Right atrium auricular region (tissue), 2 donors: ENCODE measurements at places on chromosomes 1 and 21. TPM values are rescaled to one million over a fixed set of nuclear protein-coding genes. Genes with fewer than 3 reads are reported as not detected.

The YOD1 gene
- 4.7 TPM for total RNA-seq

The VAV3 gene
- 2.0 TPM for total RNA-seq

The KCTD3 gene
- 14.3 TPM for total RNA-seq

The PCAT6 gene
- total RNA-seq = not detected

The THEM5 gene
- total RNA-seq = not detected

The FGGY gene
- total RNA-seq = 16.0 TPM

The TPTE gene
- total RNA-seq = not detected

The S100A1 gene
- 2,413 TPM for total RNA-seq

DNA sequence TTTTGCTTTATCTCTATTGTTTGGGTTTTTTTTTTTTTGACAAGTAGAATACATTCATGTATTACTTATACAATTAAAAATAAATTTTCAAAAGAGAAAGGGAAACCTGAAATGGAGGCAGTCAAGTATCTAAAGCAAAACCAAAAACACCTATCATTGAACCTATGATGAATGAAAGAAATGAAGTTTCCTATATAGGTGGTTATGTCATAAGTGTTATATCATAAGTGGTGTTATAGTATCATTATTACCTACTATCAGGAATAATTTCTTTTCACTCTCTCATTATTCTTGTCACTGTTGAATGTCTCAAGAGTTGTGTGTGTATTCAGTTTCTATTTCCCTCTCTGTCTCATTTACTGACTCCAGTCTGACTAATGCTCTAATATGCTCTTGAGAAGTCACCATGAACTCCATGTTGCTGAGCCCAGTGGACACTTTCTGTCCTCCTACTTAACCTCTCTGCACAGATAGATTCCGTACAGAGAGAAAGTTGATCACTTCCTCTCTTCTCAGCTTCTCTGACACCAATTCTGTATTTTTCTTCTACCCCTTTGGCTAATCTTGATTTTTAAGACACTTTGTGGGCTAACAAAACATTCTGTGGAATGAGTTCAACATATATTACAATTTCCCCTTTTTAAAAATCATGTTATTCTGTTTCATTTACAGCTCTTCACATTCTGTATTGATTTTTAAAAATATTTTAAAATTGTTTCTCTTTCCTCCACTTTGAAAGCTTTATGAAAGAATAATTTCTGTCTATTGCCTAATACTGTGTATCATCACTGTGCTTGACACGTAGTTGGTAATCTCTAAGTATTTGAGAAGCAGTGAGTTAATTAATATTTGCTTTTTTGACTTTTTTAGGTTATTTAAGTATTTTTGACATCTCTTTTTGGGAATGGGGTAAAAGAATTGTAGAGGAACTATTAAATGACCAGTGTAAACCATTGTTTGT, 50.1 kb downstream of the RASAL2 start:
- H3K27ac ChIP-seq = no peak overlapping the region
- no peaks in the 10 kb centered on the region for H3K27me3 ChIP-seq
- H3K4me1 ChIP-seq = no peaks in the 10 kb centered on the region
- no peak overlapping the region for H3K4me3 ChIP-seq
- no peak for DNase-seq

DNA sequence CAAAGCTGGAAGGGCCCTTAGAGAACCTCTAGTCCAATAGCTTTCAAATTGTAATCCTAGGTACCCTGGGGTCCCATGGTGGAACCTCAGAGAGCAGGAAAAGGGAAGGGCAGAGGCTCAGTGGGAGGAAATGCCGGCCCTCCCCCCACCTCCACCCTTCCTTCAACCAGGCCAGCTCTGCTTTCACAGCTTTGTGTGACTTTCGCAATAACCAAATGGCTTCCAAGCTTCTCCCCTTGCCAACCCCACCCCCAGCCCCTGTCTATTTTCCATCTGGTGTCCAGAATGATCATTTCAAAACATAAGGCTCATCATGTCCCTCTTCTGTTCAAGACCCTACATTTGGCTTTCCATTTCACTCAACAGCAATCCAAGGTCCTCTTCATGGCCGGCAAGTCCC, 74.4 kb downstream of the CD58 start:
- no peak overlapping the region for H3K4me3 ChIP-seq
- H3K27me3 ChIP-seq = no peaks in the 10 kb centered on the region
- H3K36me3 ChIP-seq = no peaks in the 10 kb centered on the region
- H3K4me1 ChIP-seq = peaks cover 22% of the 10 kb centered on the region

DNA sequence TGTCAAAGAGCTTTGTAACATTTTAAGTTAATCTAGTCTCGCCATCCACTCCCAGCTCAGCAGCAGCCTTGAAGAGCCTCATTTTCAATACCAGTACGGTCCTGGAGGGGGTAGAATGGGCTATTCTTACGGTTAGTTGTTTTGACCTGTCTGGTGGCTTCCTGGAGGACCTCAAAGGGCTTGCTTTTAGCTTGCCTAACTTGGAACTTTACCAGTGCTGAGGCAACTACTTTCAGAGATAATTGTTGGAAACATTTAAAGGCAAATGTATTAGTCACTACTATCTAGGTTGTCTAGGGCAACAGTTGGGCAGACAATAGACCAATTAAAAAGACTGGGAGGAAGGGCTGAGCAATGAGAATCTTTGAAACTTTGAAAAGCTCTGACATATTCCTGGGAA, 56.0 kb downstream of the TTLL7 start:
- H3K4me1 ChIP-seq = no peaks in the 10 kb centered on the region
- no peak for DNase-seq
- no peak overlapping the region for H3K27ac ChIP-seq
- no peaks in the 10 kb centered on the region for H3K36me3 ChIP-seq
- H3K27me3 ChIP-seq = no peaks in the 10 kb centered on the region

- H3K4me1 ChIP-seq = no peaks in the 10 kb centered on the region
- H3K27ac ChIP-seq = no peak overlapping the region
- no peak overlapping the region for H3K4me3 ChIP-seq
- no peaks in the 10 kb centered on the region for H3K27me3 ChIP-seq
These were observed 165.8 kb downstream of the GIPC2 start for GRCh38 chr1:78211483-78212092.

- no peaks in the 10 kb centered on the region for H3K36me3 ChIP-seq
- H3K4me1 ChIP-seq = no peaks in the 10 kb centered on the region
- DNase-seq = no peak
- H3K27ac ChIP-seq = no peak overlapping the region
- H3K4me3 ChIP-seq = no peak overlapping the region
These were observed 894.7 kb downstream of the ADGRL2 start for GRCh38 chr1:82695443-82695842.

DNA sequence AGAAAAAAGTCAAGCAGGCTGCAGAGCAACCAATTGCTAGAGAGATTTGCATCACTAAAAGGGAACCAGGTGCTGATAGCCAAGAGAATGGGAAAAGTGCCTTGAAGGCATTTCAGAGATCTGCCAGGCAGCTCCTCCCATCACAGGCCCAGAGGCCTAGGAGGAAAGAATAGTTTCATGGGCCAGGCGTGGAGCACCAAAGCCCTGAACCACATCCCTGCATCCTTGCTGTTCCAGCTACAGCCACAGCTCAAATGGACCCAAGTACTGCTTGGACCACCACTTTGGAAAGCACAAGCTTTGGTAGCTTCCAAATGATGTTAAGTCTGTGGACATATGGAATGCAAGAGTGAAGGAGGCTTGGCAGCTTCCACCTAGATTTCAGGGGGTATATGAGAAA, 29.7 kb upstream of the ZSWIM5 start:
- no peak overlapping the region for H3K4me3 ChIP-seq
- H3K27me3 ChIP-seq = no peaks in the 10 kb centered on the region
- H3K4me1 ChIP-seq = no peaks in the 10 kb centered on the region

GRCh38 chr1:70353601-70354331, 756 bp downstream of the ANKRD13C start:
- H3K4me3 ChIP-seq = peak overlapping the region; percentile 68
- H3K4me1 ChIP-seq = no peaks in the 10 kb centered on the region
- DNase-seq = no peak
- H3K36me3 ChIP-seq = no peaks in the 10 kb centered on the region

DNA sequence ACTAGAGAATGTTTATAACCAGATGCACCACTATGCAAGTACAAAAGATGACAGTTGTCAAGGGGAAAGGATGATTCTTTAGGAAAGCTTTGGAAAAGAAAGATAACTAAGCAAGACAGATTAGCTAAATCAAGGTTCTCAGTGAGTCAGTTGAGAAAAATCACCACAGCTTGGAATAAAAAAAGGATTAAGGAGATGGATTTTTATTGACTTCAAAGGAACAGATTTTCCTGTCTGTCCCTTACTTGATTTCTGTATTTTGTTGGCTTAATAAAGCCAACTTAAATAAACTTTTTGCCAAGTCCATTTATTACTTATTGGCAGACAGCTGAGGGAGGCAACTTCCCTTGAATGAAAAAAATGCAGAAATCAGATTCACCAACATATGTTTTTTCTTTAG, 93.9 kb downstream of the NR5A2 start:
- no peaks in the 10 kb centered on the region for H3K27me3 ChIP-seq
- H3K4me3 ChIP-seq = no peak overlapping the region
- DNase-seq = no peak
- H3K4me1 ChIP-seq = no peaks in the 10 kb centered on the region
- no peak overlapping the region for H3K27ac ChIP-seq

- H3K27me3 ChIP-seq = no peaks in the 10 kb centered on the region
- H3K27ac ChIP-seq = no peak overlapping the region
- H3K4me3 ChIP-seq = no peak overlapping the region
- no peaks in the 10 kb centered on the region for H3K36me3 ChIP-seq
- peaks cover 77% of the 10 kb centered on the region for H3K4me1 ChIP-seq
These were observed 68.6 kb downstream of the SIPA1L2 start for GRCh38 chr1:232561381-232561780.

- H3K27ac ChIP-seq = no peak overlapping the region
- H3K27me3 ChIP-seq = no peaks in the 10 kb centered on the region
- H3K4me1 ChIP-seq = no peaks in the 10 kb centered on the region
- no peak overlapping the region for H3K4me3 ChIP-seq
- DNase-seq = no peak
These were observed 33.0 kb downstream of the TNNT2 start for GRCh38 chr1:201344206-201345080.

- no peak overlapping the region for H3K4me3 ChIP-seq
- no peak overlapping the region for H3K27ac ChIP-seq
- H3K4me1 ChIP-seq = no peaks in the 10 kb centered on the region
- no peak for DNase-seq
These were observed 28.8 kb downstream of the TTLL7 start for GRCh38 chr1:83970114-83970513.

DNA sequence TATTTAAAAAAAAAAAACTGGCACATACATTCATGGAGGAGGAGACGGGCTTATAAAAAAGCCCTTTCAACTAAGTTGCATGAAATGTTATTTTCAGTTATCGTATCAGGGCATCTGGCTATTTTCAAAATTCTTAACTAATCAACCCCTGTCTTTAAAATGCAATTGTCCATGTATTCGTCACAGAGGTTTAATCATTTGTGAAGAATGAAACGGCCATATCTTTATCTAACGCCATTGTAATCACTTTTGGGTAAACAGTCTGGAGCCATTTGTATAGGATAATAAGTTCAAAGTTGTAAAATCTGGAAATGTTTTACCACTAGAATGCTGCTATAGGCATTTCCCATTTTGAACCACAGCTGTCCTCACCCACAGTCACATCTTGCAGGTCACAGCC, 30.4 kb downstream of the SLC30A10 start:
- H3K36me3 ChIP-seq = no peaks in the 10 kb centered on the region
- no peak for DNase-seq
- H3K27ac ChIP-seq = no peak overlapping the region
- H3K27me3 ChIP-seq = no peaks in the 10 kb centered on the region
- no peak overlapping the region for H3K4me3 ChIP-seq
- H3K4me1 ChIP-seq = no peaks in the 10 kb centered on the region

GRCh38 chr21:38266732-38267131, 9.9 kb downstream of the KCNJ15 start:
- no peaks in the 10 kb centered on the region for H3K27me3 ChIP-seq
- H3K4me3 ChIP-seq = no peak overlapping the region
- no peaks in the 10 kb centered on the region for H3K36me3 ChIP-seq
- no peaks in the 10 kb centered on the region for H3K4me1 ChIP-seq
- no peak for DNase-seq

- DNase-seq = no peak
- peaks cover 17% of the 10 kb centered on the region for H3K4me1 ChIP-seq
- H3K27ac ChIP-seq = no peak overlapping the region
- H3K27me3 ChIP-seq = no peaks in the 10 kb centered on the region
These were observed 872 bp upstream of the PINK1 start for GRCh38 chr1:20632386-20632785.

- H3K27me3 ChIP-seq = no peaks in the 10 kb centered on the region
- H3K4me3 ChIP-seq = no peak overlapping the region
- no peak overlapping the region for H3K27ac ChIP-seq
These were observed 2.4 kb upstream of the TMEM125 start for GRCh38 chr1:43267291-43267805.

- H3K27ac ChIP-seq = peak overlapping the region; percentile 96
- H3K4me1 ChIP-seq = no peaks in the 10 kb centered on the region
- no peak for DNase-seq
- H3K36me3 ChIP-seq = no peaks in the 10 kb centered on the region
These were observed 3.1 kb downstream of the KCTD3 start for GRCh38 chr1:215569986-215570824.

DNA sequence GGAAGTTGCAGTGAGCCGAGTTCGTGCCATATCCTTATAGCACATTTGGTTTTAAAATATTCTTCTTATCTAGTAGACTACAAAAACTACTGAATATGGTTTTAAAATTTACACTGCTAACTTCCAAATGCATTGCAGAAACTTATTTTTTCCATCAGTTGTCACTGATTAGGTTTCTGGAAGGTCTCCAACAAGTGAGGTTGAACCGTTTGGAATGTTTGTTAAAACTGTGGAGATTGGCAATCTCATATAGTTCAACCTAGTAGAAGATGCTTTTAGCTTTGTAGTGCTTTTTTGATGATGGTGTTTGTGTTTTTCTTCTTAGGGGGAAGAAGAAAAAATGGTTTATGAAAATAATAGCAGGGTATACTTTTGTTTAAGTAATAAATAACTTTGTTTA, 12.9 kb downstream of the CENPF start:
- no peak overlapping the region for H3K27ac ChIP-seq
- H3K4me1 ChIP-seq = no peaks in the 10 kb centered on the region
- DNase-seq = no peak
- no peak overlapping the region for H3K4me3 ChIP-seq

DNA sequence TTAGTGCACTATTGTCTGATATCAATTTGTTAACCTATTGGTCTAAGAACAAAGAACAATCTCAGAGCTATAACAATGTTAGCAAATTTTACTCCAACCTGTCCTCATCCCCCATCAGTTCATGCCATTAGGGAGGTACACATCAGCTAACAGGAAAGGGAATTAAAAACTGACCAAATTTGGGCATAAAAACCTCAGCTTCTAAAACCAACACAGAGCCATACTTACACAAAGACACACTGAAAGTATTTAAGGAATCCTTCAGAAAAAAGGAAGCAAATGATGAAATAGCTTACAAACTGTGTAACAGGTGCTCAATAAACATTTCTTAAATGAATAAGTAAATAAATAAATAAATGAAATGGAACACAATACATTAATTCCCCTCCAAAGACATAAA, 89.2 kb downstream of the TTLL7 start:
- no peak for DNase-seq
- no peaks in the 10 kb centered on the region for H3K27me3 ChIP-seq
- no peaks in the 10 kb centered on the region for H3K36me3 ChIP-seq
- no peak overlapping the region for H3K4me3 ChIP-seq
- H3K27ac ChIP-seq = no peak overlapping the region
- H3K4me1 ChIP-seq = no peaks in the 10 kb centered on the region
